ENCODE measurements at places on chromosomes 12 and 14.

DNA sequence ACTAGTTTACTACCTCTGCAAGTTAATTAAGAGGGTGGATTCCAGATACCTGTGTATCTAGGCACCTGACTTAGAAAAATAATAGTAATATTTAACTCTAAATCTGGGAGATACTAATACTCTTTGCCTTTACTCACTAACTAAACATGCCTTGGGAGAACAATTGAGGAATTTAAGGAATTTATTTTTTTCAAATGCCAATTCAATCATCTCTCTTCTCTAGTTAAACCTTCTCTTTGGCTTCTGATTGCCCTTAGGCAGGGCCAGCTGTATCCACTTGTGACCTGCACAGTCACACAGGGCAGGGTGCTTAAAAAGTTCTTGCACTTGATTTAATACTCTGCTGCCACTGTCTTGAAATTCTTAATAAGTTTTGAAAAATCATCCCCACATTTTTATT lies 142.4 kb downstream of the PLCZ1 start:
- no peak for DNase-seq

DNA sequence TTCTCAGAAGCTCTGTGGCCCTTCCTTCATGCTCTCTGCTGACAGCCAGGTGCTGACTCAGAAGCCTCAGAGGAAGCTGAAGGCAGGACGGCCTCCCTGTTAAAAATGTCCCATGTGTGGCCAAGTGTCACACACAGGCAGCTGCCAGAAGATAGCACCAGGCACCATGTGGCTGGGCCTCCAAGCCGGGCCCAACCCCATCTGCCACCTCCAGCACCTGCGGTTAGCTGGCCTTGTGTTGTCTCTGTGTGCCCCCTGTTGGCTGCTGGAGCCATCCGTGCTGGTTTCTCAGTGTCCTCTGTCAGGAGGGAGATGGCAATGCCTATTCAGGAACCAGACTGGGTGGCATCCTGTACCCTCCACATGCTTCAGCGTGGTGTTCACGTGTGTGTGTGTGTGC lies 63.2 kb downstream of the TSPAN11 start:
- DNase-seq = no peak

DNA sequence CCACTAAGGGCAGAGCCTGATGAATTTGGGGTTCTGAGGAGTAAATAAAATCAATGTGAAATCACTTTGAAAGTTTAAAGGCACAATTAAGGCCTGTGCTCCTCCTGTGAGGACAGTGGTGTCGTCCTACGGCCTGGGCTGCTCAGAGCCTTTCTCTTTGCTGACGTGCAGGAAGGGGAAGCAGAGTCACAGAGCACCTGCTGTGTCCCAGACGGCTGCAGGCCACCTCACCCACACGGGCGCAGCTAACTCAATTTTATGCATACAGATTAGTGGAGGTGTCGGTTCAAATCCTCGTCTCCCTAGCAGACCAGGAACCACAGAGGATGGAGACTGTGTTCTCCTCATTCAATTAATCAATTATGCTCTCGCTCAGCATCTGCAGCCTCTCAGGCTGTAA lies 11.4 kb upstream of the DLK1 start:
- no peak for DNase-seq

DNA sequence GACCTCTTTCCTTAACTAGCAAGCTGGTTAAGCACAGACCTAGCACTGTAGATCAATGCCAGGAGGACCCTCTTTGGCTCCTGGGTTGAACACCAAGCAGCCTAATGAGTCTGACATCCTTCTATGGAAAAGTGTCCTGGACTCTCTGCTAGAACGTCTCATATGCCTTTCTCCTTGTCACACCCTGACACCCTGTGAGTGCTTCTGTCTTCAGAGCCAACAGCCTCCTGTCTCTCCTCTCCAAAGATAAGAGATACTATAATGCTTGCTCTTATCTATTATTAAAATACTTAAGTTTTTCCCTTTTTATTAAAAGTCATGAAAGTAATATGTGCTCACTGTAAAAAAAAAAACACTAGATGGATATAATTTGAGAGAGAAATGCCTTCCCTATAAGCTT lies 222.7 kb downstream of the FOXN3 start:
- DNase-seq = no peak

DNA sequence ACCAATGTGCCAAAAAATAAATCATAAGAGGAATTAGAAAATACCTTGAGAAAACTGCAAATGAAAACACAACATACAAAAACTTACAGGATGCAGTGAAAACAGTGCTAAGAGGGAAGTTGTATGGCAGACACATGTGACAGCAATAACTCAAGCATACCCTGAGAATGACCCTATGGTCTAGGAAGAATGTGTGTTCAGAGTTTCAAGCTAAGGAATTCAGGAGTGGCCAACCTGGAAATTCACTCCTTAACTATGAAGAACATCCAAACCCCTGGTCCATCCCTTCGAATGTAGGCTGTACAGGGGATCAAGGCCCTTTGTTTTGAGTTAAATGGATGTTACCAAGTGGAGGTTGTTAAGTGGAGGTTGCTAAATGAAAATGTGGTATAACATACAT lies 16.7 kb upstream of the TTC9 start:
- DNase-seq = no peak
